ENCODE measurements at places on chromosomes 7 and 10.
A peak's percentile ranks its signal among the peaks of the same experiment; 100 is the strongest.

- DNase-seq, result no peak
Observed at GRCh38 chr10:13801907-13802288, 215.1 kb downstream of the PRPF18 start.

- no peak for DNase-seq
Observed at GRCh38 chr10:102627736-102628293, 16.5 kb upstream of the TRIM8 start.

GRCh38 chr7:107017965-107018719 is 26.4 kb upstream of the PRKAR2B start:
- DNase-seq, result no peak

DNA sequence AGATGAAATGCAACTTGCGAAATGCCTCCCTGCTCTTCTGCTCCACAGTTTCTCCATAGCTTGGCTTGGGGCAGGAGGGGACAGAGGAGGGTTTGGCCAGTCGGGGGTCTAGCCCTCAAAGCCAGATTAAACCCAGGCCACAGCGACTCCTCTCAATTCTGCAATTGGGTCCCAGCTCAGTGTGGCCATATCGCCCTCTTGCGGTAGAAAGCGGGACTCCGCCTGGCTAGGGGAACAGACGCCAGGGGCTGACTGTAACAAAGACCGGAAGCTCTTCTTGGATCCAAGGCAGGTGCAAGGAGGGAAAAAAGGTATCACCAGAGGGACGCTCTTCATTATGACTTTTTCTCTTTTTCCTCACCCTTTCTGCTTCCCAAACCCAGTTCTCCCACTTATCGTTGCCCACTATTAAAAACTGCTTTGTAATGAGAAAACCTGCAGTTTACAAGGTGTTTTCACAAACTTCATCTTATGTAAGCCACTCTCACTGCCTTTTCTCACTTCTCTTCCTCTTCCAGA is 36.6 kb upstream of the TNPO3 start:
- DNase-seq, result peak; percentile 61

GRCh38 chr7:5525271-5526099 is 101.9 kb upstream of the TNRC18 start:
- DNase-seq, result no peak

DNA sequence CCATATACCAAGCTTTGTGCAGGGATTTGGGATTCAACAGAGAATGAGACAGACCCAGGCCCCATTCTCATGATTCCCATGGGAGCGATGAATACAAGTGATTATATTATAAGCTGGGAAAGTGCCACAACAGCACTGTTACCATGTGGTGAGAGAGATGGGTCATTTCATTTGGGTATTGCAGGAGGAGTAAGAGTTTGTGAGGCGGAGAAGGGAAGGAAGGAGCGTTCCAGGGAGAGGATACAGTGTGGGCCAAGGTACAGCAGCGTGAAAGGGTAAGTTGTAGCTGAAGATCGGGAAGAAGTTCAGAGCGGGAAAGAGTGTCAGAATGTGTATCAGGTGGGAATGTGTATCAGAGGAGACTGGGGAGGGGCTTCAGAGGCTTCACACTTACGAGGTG is 38.5 kb downstream of the GOLGA7B start:
- no peak for DNase-seq

DNA sequence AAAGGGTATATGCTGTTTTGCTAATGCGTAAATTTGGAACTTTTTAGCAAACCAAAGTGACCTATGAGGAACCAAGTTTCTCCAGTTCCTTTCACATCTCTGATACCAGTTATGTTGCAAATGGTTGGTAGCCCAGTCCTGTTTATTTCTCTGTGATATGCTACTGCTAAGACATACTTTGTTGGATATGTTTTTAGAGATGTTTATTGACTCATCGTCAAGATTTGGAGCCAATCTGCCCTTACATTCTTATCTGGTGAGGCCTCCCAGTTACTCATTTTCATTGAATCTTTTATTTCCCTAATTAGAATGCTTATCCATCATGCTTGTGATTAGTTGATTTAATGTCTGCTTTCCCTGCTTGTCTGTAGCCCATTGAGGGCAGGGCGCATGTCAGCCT is 58.9 kb downstream of the LRGUK start:
- no peak for DNase-seq

DNA sequence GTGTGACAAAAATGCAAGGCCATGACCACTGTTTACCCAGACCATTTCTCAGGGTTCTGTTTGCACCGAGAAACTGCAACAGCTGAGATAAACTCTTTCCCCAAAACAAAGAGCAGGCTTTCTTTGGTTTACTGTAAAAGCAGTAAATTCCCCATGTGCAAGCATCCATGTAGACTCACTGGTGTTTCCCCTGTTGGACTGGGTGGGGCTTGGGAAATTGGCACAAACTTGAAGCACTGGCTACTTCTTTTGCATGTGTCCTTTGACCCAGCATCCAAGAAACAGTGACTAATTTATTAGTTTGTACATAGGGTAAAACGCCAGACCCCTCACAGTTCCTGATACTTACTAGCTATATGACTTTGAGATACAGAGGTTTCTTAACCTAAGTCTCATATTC is 12.3 kb downstream of the IQUB start:
- no peak for DNase-seq

DNA sequence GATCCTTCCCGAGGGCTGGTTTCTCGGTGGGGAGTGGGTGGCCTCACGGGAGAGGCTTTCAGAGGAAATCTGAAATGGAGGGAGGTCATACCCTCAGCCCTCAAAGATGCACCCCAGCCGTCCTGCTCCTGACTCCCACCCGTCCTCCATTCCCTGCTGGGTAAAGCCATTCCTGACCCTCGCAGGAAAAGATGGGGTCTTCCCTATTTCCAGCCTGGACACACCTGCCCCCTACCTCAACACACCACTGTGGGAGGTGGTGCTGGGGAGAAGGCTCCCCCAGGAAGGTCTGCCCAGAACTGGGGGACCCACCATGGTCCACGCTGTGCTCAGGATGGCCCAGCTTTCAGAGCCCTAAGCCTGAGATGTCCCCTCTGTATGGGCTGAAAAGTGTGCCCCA is 86.9 kb downstream of the CHST15 start:
- no peak for DNase-seq

DNA sequence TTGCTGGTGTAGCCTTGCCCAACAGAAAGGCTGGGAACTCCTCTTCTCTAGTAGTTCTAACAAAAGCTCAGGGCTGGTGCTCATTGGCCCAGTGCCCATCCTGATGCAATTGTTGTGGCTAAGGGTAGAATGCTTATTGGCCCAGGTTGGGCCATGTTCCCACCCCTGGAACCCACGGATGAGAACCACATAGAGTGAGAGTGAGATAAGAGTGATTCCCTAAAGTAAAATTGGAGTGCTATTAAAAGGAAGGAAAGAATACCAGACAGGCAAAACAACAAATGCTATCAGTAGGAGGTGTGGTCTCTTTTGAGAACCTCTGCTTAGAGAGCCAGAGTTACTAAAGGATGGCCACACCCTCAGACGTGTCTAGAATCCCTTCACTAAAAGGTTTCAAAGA is 49.2 kb downstream of the LGI1 start:
- DNase-seq, result no peak

DNA sequence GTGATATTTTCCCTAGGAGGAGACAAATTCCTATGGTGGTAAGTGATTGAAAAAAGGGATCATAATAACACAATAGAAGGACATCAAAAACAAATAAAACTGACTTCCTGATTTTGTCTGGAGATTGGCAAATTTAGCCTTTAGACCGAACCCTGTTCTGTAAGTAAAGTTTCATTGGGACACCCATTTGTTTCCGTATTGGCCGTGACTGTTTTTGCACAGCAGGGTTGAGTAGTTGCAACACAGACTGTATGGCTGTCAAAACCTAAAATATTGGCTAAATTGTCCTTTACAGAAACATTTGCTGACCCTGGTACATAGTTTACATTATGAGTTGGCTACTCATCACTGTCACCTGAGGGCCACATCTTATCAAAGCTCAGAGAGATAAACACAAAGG is 168.6 kb downstream of the PRKCQ start:
- no peak for DNase-seq

DNA sequence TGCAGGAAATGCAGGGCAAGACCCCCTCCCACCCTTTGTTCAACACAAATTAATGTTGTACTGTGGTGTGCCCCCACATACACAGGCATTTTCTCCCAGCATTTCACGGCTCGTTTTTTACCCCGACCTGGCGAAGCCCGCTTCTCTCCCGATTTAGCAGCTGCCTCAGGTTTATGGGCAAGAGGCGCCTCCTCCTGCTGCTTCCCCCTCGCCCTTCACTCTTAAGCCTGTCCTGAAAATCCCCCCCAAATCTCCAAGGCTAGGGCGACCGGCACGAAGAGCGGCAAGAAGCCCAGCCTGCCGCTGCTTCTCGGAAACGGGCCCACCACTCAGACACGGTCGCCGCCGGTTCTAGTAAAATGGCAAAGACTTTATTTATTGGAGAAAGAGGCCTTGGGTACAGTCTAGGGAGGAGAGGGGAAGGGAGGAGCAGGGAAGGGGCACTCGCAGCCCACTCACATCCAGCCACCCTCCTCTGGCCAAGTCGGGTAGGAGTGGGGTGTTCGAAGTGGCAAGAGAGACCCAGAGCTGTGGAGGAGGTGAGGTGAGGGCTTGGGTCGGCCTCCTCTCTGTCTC is 3.3 kb downstream of the LBX1 start:
- no peak for DNase-seq

DNA sequence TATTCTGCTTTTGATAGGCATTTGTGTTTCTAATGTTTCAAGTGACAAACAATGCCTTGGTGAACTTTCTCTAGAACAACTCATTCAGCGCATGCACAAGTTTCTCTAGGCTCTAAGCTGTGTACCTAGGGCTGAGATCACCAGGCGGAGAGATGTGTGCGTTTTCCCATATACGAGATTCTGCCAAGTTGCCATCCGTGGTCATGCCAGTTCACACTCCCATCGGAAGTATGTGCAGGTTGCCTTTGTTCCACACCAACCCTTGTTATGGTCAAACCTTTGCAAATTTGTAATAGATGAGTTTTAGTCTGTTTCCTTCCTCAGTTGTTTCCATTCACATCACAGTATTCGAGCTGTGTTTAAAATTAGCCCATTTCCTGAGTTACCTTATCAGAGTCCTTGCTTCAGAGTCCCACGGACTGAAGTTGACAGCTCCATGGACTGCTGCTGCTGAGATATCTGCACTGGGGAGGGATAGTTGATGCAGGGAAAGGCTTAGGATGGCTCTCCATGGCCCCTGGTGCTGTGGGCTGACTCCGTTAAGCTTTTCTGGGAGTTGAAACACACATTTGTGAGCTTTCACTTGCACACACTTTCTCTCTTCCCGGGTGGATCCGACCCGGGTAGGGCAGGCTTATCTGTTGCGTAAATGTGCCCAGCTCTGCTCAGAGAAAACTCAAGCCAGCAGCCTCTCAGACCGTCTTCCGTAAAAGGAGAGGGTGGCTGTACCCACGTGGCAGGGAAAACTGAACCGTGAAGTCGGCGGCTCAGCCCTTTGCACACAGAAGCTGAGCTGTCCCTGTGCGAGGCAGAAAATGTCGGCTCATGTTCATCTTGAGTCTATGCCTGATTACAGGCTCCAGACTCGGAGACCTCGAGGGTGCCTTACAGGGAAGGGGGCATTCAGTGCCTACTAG is 49.4 kb downstream of the HK1 start:
- no peak for DNase-seq

- DNase-seq, result no peak
Observed at GRCh38 chr10:119210633-119211032, 3.3 kb downstream of the GRK5 start.

DNA sequence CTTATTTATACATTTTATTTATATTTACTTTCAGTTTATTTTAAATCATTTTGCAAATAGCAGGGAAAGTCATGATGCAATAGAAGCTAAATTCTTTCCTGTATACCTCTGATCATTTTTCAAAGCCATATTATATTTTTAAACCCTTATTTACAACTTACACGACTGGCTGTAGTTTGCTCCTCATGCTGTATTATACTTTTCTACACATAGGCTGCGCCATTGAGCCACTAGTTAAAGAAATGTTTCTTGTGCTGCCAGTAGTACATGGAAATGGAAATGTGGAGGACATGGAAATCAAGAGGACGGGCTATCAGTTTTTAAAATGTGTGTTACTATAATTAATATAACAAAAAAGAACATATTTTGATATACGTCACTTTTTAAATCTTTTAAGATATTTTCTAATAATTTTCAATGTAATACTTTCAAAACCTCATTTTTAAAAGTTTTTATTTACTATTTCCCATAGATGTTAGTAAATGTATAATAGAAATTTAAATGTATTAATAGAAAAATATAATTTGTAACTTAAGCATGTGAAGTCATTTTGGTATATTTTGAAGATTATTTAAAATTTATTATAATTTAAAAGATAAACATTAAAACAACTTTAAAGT is 118.5 kb downstream of the VTI1A start:
- peak; percentile 43 for DNase-seq

GRCh38 chr7:75599244-75599781 is 107.2 kb downstream of the SPDYE5 start:
- peak; percentile 91 for DNase-seq

DNA sequence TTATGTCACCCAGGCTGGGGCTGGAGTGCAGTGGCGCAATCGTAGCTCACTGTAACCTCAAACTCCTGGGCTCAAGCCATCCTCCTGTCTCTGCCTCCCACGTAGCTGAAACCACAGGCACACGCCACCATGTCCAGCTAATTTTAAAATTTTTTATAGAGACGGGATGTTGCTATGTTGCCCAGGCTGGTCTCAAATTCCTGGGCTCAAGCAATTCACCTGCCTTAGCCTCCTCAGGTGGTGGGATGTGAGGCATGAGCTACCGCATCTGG is 123.2 kb upstream of the PARD3 start:
- DNase-seq, result no peak

GRCh38 chr7:153301936-153302335 is 542.4 kb downstream of the ACTR3B start:
- DNase-seq, result no peak

DNA sequence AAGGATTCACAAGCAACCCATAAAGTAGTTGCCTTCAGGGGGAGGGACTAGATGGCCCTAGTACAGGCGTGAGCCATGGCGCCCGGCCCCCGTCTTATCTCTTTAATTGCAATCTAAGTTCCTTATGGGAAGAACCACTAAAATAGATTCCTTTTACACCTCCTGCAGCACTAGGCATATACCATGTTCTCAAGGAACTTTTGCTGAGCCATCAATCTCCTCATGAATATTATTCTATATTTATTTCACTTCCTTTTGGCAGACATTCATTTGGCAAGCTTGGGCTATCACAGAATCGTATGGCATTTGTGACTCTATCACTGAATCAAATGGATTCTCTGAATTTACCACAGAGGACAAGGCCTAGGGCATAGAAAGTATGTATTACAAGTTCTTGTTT is 14.8 kb upstream of the DNAJC12 start:
- DNase-seq, result no peak

DNA sequence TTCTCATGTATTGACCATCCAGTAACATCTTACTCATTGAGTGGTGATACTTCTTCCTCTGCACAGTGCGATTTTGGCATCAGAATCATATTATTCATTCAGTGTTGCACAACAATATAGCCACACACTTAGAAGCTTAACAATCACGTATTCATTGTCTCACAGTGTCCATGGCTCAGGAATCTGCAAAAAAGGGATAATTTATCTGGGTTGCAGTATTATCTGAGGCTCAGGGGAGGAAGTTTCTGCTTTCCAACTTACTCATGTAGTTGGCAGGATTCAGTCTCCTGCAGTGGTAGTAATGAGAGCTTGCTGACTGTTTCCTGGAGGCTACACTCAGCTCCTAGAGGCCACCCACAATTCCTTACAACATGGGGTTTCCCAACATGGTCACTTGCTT is 803.6 kb downstream of the SORCS1 start:
- DNase-seq, result no peak
